Stimulated activated naive CD4-positive, alpha-beta T cell (primary cell): ENCODE measurements at places on chromosomes 3 and 15.

GRCh38 chr3:39318301-39318700 lies 11.2 kb upstream of the CCR8 start:
- DNase-seq, result no peak

DNA sequence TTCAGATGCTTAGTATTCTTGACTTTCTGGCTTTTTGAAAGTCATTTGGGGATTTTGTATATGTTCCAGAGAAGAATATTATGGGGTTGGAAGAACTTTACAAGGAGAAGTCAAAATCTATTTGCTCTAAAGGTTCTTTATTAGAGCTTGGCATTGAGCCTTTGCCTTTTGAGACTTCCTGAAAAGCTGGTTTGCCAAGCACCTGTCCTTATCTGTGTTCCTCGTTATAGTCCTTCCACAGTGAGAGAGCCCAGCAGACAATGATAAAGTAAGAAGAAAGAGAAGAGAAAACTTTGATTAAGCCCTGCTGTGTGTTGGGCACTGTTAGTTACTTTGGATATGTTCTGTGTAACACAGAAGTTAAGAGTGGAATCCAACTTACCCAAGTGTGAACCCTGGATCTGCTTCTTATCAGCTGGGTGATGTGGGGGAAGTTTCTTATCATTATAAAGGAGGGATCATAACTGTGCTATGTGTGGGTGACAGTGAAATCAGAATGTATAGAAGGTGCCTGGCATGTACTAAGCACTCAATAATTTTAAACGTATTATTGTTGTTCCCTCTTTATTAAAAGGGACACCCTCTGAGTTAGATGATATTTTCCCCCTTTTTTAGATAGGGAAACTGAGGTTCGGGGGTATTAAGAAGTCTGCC lies 44.3 kb upstream of the POLR2M start:
- DNase-seq, result no peak

DNA sequence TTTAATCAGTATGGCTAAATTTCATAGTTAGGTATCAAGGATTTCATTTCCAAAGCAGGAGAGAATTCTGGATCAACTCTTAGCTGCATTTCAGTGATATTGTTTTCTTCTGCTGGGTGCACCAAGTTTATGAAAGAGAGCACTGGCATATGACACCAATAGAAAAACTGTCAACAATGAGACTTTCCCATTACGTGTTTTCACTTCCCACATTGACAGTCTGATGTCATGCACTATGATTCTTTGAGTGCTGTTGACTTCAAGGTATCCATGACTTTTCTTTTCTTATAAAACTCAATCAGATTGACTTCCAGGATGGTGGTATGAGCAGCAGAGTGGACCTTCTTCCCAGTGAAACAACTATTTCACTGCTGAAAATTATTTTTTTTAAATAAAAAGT lies 476.1 kb downstream of the EDEM1 start:
- no peak for DNase-seq

DNA sequence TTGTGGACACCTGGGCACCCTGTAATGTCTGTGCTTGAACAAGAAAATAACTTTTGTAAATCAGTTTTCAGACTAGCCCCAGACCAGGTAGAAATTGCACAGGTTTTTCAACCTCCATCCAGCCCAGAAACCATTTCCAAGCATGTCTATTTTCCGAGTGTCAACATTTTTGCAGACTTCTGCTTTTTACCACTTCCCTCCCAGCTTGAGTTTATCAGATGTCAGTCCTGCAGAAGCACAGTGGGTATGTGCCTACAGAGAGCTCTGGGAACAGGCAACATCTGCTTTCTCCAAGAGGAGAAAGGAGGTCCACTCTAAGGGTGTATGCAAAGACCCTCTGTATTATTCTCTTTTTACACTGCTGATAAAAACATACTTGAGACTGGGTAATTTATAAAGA lies 83.9 kb downstream of the LRRK1 start:
- DNase-seq, result no peak

DNA sequence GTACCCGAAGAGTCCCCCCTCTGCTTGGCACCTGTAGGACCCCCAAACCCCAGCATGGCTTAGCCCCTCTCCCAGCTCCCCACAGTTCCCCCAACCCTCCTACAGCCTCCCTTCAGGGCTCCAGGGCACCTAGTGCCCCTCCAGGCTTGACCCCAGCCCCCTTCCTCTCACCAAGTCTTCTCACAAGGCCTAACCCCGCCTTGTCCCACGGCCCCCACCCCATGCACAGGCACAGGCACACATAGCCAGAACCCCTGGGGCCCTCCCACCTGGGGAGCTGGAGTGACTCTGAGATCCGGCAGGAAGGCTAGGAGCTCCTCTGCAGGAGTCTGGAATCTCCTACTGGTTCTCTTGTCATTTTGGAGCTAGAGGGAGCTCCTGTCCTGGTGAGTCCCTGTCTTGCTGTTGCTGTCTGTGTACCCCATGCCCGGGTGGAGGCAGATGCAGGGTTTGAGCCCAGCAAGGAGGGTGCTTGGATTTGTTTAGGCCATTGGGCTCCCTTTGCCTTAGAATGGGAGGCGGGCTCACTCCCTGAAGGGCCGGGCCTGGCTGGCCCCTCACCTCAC lies 39.6 kb downstream of the KLF13 start:
- no peak for DNase-seq
